ENCODE measurements at places on chromosomes 16 and 17.

DNA sequence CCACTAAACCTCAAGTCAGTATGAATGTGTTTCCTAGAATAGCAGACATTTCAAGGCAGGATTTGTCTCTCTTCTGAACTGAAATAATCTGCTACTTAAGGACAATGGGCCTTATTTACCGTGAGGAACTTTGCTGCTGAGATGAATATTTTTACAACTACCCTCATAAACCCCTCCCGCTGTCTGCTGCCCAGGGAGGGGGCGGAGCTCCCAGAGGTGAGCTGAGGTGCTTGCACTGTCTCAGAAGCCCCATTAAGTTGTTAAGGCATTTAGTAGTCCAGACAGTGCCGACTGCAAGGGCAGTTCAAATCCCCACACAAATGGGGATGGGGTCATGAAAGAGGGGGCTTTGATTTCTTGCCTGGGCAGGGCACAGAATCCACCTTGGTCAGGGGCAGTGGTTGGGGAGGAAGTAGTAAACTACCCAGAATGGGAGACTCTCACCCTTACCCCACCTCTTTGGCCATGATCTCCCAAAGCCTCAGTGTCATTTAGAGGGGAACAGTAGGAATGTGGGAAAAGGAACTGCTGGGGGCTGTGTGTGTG lies 19.2 kb downstream of the HNF1B start:
- DNase-seq, result no peak

GRCh38 chr16:57635266-57636097 lies 7.1 kb downstream of the ADGRG1 start:
- no peak for DNase-seq

- no peak for DNase-seq
These were observed 13.8 kb upstream of the SLC5A10 start for GRCh38 chr17:18937981-18938691.

GRCh38 chr16:8831450-8831849 lies 33.8 kb downstream of the PMM2 start:
- DNase-seq, result no peak

Measured in stimulated activated naive CD8-positive, alpha-beta T cell treated with anti-CD3 and anti-CD28 coated beads, Interleukin-15, Interleukin-2, amounts not matched to agents 100 U/mL and 50 U/mL, for 24 hours (primary cell).